Karpas-422 (cell line): ENCODE measurements at places on chromosomes 3 and 15. TPM values are rescaled to one million over a fixed set of nuclear protein-coding genes. Genes with fewer than 3 reads are reported as not detected.

- DNase-seq, result no peak
Observed at GRCh38 chr3:71226565-71227269, 356.8 kb downstream of the FOXP1 start.

The VEPH1 gene
- not detected in 2 replicates for total RNA-seq

DNA sequence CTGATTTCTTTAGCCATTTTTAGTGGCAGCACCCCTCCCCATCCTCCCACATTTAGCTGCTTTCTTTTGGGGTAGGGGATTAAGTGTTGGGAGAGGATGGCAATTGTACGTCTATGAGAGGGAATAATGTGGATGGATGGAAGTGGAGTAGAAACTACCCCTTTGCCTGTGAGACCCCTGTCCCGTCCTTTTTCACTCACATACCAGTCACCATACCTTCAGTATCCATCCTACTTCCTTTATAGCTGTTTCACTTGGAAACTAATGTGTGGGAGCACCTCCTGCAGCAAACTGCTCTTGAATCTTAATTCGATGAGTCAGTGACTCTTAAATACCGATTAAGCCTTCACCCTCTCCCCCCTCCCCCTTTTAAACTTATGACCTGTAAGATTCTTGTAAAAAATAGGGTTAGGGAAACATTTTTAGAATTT, 730 bp downstream of the SPRED1 start:
- peak; percentile 67 for DNase-seq

DNA sequence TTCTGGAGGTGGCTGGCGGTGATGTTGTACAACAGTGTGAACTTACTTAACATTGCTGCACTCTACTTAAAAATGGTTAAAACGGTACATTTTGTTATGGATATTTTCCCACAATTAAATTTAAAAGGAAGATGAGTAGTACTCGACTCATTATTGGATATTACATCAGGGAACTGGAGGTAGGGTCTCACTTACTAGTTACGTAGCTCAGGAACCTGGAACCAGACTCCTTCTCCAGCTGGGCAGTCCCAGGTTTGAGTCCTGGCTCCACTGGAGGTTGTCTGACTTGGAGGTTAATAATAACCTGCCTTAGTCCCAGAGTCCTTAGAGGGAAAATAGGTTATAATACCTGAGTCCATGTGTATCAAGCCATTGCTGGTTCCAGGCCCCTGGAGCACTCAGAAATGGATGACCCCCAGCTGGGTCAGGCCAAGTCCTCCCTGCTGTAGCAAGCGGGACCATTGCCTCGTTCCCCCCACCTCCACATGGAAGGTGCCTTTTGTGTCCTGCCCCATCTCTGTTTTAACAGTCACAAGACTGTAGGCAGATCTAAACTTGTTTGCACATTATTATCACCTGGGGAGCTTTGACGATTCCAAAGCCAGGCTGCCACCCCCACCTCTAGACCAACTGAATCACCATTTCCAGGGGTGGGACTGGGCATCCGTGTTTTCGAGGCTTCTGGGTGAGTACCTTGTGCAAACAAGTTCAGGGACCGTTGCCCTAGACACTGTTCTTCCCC, 126.6 kb downstream of the IGF1R start:
- DNase-seq, result no peak

GRCh38 chr15:54280726-54281125, 302.5 kb downstream of the UNC13C start:
- no peak for DNase-seq

GRCh38 chr3:134074790-134075567, 45.3 kb upstream of the SLCO2A1 start:
- no peak for DNase-seq

- DNase-seq, result no peak
Observed at GRCh38 chr15:35244227-35244626, 159.1 kb upstream of the NANOGP8 start.

DNA sequence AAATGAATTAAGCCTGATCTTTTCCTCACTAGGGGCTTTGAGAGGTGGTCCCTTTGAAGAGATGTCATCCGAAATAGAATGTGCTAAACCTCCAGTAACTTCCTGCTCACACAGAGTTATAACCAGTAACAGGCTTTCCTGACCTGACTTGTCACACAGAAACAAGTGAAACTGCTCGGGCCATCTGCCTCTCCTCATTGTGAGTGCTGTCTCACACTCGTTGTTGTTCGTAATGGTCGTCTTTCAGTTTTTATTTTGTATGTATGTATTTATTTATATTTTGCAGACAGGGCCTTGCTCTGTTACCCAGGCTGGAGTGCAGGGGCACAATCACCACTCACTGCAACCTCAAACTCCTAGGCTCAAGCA, 24.0 kb downstream of the ACSBG1 start:
- DNase-seq, result no peak

DNA sequence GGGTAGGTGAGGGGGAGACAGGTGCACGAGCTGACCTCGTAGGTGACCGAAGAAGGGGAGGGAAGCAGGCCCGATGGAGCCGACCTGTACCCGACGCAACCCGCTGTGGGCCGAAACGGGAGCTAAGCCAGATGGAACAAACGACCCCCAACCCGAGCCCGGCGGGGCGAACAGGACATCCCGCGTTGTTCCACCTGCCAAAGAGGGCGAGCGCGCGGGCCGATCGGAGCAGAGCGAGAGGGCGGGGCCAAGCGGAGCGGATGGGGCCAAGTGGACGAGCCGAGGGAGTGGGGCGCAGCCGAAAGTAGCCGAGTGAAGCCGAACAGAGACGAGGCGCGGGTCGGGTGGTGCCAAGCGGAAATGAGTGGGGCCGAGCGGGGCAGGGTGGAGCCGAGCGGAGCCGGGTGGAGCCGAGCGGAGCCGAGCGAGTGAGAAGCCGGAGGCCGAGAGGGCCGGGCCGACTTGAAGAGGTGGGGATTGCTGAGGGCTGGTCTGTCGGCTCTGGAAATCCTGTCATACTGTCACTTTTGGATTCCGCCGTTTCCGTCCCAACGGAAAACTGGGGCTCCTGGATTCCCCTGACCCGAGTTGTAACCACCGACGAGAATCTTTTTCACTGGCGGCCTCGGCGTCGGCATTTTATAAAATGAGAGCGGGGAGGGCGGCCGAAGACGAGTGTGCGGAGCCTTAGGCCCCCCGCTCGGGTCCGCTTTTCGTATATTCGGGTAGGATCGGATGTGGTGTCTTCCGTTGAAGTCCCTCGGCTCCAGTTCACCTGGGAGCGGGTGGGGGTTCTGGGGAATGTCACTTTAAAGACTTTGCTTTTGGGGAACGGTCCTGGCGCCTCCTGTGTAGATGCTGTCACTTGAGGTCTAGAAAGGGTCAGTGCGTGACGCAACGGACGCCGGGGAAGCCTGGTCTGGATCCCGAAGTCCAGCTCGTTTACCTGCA, 15.6 kb upstream of the WNT7A start:
- peak; percentile 70 for DNase-seq

- DNase-seq, result no peak
Observed at GRCh38 chr3:159919873-159920272, 68.8 kb upstream of the IL12A start.

The LRTM1 gene
- total RNA-seq, result not detected in 2 replicates

DNA sequence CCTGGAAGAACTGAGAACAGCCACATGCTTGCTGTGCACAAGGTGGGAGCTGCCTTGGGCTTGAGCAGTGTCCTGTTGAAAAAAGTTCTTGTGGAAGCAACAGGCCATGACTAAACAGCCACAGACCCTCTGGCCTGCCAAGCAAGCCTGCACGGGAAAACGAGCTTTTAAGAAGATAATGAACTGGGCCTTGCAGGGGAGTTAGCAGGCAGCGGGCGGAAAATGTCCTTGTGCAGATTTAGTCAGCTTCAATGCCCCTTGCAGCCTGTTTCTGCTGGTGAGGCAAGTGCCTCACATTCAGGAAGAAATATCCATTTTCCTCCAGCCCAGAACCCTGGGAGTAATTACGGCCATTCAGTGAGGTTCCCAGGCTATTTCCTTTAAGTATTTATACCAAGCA, 126.2 kb upstream of the KLHL25 start:
- DNase-seq, result no peak

GRCh38 chr15:84987949-84988624, 6.4 kb downstream of the PDE8A start:
- DNase-seq, result no peak

DNA sequence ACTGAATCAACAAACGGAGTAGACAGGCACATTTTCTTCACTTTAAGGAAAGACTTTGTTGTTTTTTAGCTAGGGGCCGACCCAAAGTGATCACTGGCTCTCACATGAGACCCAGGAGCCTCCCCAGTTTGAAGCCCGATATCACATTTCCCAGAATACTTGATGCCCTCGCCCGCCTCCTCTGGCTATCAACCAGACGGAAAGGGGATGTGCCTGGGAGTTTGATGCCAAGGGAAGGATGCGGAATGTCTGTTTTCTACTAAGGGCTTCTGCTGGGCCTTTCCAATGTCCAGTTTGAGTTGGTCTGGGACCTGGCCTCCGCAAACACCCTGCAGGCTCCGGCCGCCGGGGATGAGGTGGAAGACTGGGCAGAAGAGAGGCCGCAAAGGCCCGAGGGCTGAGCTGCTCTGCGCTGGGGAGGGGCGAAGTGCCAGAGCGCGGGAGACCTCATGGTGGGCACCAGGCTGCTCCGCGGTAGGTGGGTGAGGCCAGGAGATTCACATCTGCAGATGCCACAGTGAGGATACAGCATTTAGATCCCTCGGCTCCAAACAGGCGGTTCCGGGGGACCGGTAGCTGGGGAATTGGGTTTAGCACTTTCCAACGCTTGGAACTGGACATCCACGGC, 491 bp upstream of the ZNF774 start:
- peak; percentile 16 for DNase-seq

DNA sequence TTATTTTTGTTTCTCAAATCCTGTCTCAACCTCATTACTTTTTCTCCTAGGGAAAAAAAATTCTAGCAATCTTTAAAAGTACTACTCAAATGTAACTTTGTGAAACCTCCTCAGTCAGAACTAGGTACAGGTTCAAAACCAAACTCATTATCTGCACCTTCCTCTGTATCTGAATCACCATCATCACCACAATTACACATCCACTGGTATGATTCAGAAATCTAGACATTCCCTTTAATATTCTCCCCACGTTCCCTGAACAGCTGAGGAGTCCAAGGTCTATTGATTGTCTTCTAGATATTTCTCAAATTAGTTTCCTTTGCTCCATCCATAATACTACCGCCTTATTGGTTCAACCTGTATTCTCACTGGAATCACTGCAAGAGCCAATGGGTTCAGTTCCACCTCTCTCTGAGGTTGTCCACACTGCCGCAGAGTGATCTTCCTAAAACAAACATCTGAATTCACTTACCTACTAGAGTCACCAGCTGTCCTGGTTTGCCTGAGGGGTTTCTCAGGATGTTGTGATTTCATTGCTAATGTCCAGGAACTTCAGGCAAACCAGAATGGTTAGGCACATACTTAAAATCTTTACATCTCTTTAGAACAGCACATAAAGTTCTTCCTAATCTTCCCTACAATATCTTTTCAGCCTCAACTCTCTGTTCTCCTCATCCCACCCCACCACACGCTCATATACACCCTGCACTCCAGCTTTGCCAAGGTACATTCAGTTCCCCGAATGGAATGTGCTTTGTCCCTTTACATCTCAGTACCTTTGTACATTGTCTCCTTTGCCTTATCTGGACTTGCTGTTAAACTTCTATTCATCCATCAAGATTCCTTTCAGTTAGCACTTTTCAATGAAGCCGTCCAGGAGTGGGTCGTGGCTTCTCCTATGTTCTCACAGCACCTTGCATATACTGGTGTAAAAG, 24.2 kb downstream of the ATP13A4 start:
- DNase-seq, result no peak

The C3orf52 gene
- 0.07 and 0.52 TPM in 2 replicates for total RNA-seq

DNA sequence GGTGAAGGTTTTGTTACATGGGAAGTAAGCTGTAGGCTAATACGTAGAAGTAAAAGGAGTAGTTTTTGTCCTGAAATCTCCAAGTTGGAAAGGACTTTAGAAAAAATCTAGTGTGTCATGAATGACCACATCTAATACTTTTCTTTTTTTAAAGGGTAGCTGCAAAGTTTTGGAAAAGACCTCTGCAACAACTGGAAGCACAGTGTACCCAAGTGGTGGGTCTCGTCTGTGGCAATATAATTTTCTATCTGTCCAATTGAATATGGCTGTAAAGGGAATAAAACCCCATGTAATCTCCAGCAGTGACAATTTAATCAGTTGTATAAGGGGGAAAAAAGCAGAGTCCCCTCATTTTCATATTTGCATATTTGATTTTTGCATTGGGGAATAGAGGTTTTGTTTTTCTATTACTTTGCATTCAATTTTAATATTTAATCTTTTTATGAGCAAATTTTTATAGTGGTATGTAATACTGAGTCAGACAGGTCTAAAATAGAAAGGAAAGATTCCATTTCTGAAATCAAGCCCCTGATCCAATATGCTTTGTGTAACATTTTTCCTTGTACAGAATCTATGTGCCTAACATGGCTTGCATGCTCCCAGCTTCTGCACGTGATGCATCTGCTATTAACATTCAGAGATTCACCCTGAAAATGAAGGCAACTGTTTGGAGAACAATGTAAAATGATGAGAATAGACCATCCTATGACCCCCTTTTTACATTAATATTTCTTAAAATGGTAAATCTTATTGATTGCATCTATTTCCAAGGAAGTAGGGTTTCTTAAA, 531.4 kb downstream of the ZIC1 start:
- no peak for DNase-seq

DNA sequence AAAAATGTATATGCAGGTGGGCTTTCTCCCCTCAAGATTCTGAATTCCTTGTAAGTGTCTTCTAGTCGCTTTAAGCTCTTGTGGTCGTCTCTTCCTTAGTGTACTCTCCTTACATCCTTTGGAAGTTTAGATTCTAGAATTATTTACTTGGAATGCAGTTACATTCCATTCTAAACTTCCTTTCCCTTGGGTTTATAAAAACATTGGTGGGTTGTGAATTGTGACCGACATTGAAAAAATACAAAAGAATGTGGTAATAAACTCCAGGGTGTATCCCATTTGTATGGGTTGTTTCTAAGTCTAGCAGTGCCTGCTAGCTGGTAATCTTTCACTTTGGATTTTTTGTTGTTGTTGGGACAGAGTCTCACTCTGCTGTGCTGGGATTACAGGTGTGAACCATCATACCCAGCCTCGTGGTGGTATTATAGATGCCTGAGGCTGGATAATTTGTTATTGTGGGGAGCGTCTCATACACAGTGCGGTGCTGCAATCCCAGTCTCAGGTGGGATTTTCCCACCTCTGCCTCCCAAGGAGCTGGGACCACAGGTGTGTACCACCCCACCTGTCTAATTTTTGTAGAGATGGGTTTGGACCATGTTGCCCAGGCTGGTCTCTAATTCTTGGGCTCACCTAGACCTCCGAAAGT, 9.1 kb downstream of the CHD2 start:
- no peak for DNase-seq
